SJCRH30 (cell line): ENCODE measurements at places on chromosomes 7 and 10. TPM values are rescaled to one million over a fixed set of nuclear protein-coding genes. Genes with fewer than 3 reads are reported as not detected.

GRCh38 chr10:51397695-51398094 lies 301.7 kb downstream of the CSTF2T start:
- DNase-seq: no peak
- no peaks in the 10 kb centered on the region for H3K36me3 ChIP-seq
- H3K4me1 ChIP-seq: no peaks in the 10 kb centered on the region
- no peak overlapping the region for H3K4me3 ChIP-seq

- DNase-seq: no peak
- H3K27me3 ChIP-seq: no peaks in the 10 kb centered on the region
- no peak overlapping the region for H3K4me3 ChIP-seq
- peaks cover 3% of the 10 kb centered on the region; the same call in 1 of the 2 replicates for H3K36me3 ChIP-seq
- H3K27ac ChIP-seq: no peak overlapping the region
Observed at GRCh38 chr10:127344346-127344745, 148.0 kb upstream of the INSYN2A start.

DNA sequence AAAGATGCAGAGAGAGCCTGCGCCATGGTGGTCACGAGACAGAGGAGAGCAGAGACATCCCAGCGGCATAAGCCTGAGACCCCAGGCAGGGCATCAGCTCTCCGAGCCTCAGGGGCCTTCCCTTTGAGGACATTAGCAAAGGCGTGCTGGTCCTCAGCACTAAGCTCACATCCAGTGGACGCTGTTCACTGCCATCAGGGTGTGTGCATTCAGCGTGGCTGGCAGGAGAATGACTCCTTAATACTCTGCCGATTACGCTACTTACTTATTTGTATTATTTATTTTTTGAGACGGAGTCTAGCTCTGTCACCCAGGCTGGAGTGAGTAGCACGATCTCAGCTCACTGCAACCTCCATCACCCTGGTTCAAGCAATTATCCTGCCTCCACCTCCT lies 290.2 kb downstream of the KLF6 start:
- DNase-seq: no peak
- no peaks in the 10 kb centered on the region for H3K4me1 ChIP-seq
- no peaks in the 10 kb centered on the region for H3K36me3 ChIP-seq

DNA sequence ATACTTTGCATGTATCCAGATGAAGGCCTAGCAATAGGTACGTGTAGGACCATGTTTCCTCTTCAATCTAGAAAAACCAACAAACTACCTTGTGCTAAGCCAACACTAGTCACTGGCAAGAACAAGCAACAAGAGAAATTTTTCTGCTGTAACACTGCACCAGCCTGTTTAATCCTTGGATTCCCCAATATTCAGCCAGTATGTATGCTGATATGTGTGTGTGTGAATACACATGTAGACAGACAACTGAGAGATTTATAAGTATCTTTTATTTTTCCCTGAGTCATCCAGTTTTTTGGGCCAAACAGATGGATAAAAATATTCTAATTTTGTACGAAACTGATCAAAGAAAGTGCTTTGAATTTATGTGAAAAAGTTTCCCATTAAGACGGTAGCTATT lies 26.2 kb downstream of the GLI3 start:
- H3K4me3 ChIP-seq: no peak overlapping the region
- no peak overlapping the region for H3K27ac ChIP-seq
- DNase-seq: no peak
- peaks cover 15% of the 10 kb centered on the region for H3K36me3 ChIP-seq
- H3K4me1 ChIP-seq: no peaks in the 10 kb centered on the region

H2BK1 gene
- total RNA-seq: not detected in 2 replicates

DNA sequence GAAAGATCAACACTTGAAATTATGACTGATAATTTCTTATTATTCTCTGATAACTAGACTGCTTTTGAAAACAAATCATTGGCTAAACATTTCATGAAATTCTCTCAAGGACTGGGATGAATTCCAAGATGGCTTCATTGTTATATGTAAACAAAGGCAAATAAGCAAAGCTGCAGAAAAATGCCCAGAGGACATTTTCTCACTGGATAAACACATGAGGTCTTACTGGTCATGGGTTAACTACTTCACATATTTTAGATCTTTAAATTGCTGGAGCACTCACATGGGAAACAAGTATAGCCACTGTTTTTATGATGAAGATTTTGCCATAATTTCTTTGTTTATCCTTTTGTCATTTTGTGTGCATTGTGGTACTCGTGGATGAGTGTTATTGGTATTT lies 239.1 kb downstream of the PHF14 start:
- peak; percentile 57 for DNase-seq
- H3K27me3 ChIP-seq: no peaks in the 10 kb centered on the region
- H3K36me3 ChIP-seq: no peaks in the 10 kb centered on the region
- H3K27ac ChIP-seq: peak overlapping the region; percentile 53
